ENCODE measurements at places on chromosomes 13 and 19.

DNA sequence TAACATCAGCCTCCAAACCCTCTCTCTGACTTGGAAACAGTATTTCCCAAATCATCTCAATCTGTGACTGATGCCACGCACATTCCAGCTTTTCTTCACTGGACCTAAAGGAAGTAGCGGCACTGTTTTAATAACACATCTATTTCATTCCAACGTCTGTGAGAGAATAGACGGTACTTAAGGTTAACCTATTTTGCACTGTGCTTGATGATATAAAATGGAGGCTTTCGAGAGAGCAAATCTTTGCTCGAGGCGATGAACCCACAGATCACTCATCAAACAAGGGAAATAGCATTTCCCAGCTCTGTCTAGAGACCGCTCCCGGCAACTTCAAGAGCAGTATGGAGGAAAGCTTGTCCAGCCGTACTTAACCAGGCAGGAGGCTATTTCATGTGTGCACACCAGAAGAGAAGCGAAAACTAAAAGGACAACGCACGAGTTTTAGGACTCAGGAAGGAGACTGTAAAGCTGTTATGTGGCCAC, 2.9 kb downstream of the UBL3 start:
- no peak for DNase-seq

DNA sequence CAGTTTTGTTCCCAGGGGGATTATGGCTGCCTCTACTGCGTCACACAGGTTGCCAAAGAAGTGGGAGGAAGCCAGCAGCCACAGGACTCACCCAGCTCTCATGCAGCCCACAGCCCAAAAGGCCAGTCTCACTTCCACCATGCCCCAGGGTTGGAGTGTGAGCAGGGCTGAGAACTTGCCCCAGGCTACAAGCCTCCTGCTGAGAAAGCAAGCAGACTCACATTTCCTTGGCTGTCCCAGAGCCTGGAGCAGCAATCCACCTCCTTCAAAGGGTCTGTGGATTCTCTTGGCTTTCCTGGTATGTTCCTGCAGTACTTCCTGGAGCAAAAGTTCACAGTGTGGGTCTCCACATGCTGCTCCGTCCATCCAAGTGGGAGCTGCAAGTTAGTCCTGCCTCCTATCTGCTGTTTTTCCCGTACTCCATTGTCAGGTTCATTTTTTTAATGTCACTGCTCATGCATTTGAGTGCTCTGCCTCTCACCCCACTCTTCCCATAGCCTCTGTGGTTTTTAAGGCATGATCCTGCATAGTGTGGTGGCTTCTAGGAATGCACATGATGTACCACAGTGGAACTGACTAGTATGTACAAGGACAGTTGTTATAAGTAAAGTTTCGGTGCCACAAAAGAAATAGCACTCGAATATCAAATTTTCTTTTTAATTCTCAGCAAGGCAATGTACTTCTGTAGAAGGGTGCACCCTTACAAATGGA, 56.2 kb upstream of the ARHGEF7 start:
- no peak for DNase-seq

- DNase-seq = no peak
Measured at GRCh38 chr19:36686365-36687213, 823 bp upstream of the ZNF567 start.

- DNase-seq = no peak
Measured at GRCh38 chr13:110757296-110757695, 43.8 kb downstream of the ING1 start.

- DNase-seq = no peak
Measured at GRCh38 chr19:46603195-46603637, 2.1 kb downstream of the CALM3 start.

GRCh38 chr13:28610996-28611395, 47.9 kb upstream of the POMP start:
- DNase-seq = no peak

GRCh38 chr19:41398050-41398418, 416 bp downstream of the BCKDHA start:
- DNase-seq = no peak

DNA sequence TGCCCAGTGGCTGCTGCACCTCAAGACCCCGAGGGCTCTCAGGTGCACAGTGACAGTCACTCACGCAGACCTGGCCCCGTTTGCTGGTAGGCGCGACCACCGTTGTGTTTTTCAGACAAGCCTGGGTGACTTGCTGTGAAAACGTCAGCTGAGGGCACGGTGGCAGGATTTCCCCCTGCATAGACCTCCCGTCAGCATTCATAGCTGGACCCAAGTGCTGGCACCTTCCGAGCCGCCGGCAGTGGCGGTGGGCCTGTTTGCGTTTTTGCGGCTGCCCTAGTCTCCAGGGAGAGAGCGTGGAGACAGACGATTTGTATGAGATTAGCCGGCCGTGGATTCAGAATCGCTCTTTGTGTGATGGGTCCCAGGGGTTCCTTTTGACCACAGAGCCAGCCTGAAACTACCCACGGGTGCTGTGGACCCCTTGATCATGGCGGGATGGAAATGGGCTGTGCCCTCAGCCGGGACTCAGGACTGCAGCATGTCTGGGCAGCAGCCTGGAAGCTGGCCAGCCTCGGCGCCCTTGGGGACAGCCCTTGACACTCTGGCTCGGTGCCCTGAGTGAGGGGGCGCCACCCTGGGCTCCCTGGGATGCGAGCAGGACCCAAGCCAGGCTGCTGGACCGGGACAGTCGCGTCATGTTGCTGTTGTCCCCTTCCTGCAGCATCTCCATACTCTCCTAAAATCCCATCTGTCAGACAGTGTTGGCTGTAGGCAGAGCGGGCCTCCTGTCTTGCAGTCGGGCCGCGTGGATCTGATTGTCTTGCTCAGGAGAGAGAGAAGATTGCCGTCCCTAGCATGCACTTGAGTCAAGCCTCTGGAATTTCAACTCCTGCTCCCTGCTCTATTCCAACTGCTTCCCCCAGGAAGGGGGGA, 8.6 kb downstream of the KDM4B start:
- no peak for DNase-seq

DNA sequence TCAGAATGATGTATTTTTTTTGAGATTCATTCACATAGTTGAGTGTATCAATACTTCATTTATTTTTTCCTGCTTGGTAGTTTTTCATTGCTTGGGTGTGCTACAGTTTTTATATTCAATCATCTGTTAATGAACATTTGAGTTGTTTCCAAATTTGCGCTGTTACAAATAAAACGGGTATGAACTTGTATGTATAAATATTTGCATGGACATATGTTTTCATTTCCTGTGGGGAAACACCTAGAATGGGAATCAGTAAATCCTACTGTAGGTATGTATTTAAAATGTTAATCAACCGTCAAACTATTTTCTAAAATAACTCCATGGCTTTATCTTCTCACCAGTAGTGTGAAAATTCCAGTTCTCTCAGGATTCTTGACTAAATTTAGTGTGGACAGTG, 826.3 kb downstream of the EFNB2 start:
- DNase-seq = no peak

- DNase-seq = no peak
Measured at GRCh38 chr19:1569997-1570396, 1.9 kb upstream of the MEX3D start.

DNA sequence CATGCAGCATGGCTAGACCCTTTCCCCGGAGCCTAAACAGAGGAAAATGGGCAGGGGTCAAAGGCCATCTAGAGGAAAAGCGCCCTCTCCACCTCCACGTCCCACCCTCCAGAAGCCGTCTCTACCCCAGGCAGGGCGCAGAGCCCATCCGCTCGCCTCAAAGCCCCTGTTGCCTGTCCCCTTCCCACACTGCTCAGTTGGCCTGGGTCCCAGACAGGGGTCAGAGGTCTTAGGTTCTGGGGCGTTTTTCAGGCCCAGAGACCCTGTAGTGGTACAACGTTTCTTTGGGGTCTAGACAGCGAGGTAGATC, 285 bp downstream of the TMEM143 start:
- no peak for DNase-seq

DNA sequence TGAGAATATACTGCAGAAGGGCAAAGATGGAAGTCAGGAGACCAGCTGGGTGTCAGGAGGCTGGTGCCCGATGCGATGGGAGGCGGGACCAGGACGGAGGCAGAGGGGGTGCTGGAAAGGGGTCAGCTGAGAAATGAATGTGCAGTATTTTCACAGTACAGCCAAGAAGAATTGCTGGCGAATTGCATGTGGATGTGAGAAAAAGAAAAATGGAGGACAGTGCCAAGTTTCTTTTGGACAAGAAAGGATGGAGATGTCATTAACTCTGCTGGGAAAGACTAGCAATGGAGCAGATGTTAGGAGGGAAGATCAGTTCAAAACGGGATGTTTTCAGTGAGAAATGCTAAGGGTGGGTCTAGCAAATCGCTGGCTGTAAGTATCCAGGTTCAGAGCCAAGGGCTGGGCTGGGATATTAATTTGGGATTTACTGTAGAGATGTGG, 7.0 kb downstream of the CRYL1 start:
- DNase-seq = no peak

- DNase-seq = no peak
Measured at GRCh38 chr19:41311072-41311471, 1.1 kb downstream of the CCDC97 start.

GRCh38 chr19:57282011-57282643, 1.8 kb downstream of the ZNF460 start:
- DNase-seq = no peak

GRCh38 chr19:917323-918151, at the start of gene KISS1R:
Gene KISS1R, plus strand, starts transcription at chr19:917333. Its CDS starts 170 bp downstream, at chr19:917503.
- DNase-seq = no peak

- no peak for DNase-seq
Measured at GRCh38 chr13:26449063-26449848, 108.2 kb upstream of the WASF3 start.

DNA sequence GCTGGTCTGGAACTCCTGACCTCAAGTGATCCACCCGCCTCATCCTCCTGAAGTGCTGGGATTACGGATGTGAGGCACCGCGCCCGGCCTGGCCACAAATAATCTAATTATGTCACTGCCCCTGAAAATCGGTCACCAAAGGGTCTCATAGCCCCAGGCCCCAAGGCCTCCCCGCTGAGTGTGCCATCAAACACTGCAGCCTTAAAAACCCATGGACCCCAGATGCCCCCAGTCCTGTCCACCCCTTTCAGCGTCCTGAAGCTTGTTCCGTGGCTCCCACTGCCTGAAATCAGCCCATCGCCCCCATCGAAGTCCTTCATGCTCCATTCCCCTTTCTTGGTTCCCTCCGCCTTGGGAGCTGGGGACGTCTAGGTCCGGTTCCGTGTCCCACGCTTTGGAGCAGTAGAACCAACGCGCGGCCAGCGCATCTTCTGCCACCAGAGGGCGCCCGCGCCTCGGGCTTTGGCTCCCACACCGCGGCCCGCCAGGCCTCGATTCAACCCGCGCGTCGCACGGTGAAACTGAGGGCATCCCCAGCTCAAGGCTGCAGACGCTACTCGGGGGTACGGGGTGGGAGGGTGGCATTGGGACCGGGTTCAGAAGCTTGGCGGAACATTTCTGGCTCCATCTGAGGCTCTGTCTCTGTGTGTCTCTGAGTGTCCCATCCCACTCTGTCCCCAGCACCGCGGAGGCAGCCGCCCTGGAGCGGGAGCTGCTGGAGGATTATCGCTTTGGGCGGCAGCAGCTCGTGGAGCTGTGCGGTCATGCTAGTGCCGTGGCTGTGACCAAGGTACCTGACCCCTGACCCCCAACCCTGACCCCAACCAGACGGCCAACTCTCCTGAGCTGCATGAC, 3.5 kb downstream of the YJEFN3 start:
- DNase-seq = no peak

DNA sequence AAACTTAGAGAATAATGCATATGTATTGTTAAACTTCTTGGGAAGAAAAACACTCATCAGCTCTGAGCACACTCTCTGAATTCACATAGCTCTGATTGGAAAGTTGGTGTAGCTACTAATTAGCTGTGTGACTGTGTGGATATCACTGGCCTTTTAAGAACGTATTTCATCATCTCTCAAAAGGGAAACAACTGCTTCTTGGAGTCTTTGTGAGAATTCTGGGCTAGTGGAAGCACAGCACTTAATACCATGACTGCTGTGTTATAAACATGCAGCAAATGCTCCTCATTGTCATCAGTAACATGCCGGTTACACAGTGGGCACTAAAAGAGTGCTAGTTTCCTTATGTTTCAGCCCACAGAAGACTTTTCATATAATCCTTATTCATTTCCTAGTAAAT, 220.9 kb upstream of the CSNK1A1L start:
- no peak for DNase-seq

GRCh38 chr19:362683-363082, 18.1 kb upstream of the MIER2 start:
- DNase-seq = no peak

- no peak for DNase-seq
Measured at GRCh38 chr13:99352351-99353245, 45.4 kb upstream of the GPR183 start.

- no peak for DNase-seq
Measured at GRCh38 chr13:28046981-28047380, 53.4 kb downstream of the FLT3 start.

DNA sequence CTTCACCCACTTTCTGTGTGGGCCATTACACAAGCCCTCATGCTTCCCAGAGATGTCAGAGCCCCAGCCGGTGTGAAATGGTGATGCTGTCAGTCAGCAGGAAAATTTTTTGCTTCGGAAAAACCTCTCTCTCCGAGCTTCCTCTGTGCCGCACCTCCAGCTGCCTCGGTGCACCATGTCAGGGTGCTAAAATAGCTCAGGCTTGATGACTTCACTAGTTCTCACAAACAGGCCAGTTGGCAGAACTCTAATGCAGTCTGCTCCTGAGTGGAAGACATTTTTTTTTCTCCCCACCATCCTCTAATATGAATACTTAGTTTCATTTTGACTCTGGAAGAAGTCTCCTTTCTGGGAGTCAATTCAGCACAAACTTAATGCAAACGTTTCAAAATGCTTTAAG, 71.3 kb downstream of the KLF12 start:
- DNase-seq = no peak

GRCh38 chr19:40376286-40376862, 13.6 kb downstream of the HIPK4 start:
- no peak for DNase-seq

DNA sequence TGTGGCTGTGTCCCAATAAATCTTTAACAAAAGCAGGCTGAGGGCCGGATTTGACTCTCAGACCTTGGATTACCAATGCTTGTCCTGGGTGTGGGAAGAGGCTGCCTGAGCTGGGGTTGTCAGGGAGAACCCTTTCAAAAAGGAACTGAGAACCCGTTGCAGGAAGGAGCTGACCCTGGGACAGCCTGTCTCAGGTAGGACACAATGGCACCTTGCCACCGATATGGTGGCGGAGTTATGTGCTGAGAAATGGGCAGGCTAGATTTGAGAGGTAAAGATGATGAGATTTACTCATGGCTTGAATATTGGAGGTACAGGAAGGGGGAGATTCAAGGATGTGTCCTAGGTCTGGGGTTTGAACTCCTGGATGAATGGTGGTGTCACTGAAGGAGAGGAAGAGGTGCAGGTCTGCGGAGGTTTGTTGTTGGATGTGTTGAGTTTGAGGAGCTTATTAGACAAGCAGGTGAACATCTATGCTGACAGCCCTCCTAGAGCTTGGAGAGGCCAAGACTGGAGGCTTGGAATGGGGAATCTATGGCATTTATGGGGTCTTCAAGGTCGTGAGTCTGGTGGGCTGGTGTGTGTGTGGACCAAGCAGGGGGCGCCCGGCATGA, 7.2 kb downstream of the PLEKHF1 start:
- no peak for DNase-seq

- DNase-seq = no peak
Measured at GRCh38 chr13:37806666-37807065, 62.9 kb downstream of the TRPC4 start.
